ENCODE measurements at places on chromosomes 16 and 17.

DNA sequence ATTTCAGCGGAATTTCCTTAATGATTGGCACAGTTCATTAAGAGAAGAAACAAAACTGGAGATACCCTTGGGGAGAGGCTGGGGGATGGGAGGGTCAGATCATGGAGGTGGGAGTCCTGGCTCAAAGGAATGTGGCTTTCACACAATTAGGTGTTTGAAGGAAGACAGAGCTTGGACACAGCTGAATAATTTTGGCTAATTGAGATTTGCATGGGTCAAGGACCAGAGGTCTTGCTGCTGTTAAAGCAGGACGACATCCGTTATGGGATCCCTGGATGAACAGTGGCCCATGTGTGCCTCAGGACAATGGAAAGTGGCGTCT is 160.3 kb downstream of the HS3ST3B1 start:
- no peak for DNase-seq

- no peak for DNase-seq
These were observed 17.8 kb downstream of the IRX3 start for GRCh38 chr16:54268766-54269165.

GRCh38 chr17:62652251-62653001 is 25.0 kb downstream of the MRC2 start:
- peak; percentile 61 for DNase-seq

DNA sequence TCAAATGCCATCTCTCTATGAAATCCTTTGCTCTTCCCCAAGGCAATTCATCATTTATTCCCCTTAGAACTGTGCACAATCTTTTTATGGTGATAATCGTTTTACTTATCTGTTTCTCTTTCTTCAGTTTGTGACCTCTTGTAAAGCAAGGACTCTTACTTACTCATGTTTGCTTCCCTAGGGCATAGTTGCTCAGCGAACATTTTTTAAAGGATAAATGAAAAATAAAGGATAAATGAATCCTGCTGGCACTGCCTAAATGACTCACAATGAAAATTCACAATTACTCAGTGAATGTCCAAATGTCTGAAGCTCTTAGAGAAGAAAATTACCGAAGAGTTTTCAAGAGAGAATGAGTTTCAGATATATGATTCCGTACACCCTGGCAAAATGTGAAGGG is 671.7 kb downstream of the CDH11 start:
- no peak for DNase-seq

GRCh38 chr16:10946308-10946707 is 1.9 kb downstream of the CLEC16A start:
- no peak for DNase-seq

GRCh38 chr17:42526031-42526444 is 10.0 kb upstream of the NAGLU start:
- DNase-seq, result no peak

- DNase-seq, result no peak
These were observed 32.5 kb downstream of the SPHK1 start for GRCh38 chr17:76416899-76417298.

DNA sequence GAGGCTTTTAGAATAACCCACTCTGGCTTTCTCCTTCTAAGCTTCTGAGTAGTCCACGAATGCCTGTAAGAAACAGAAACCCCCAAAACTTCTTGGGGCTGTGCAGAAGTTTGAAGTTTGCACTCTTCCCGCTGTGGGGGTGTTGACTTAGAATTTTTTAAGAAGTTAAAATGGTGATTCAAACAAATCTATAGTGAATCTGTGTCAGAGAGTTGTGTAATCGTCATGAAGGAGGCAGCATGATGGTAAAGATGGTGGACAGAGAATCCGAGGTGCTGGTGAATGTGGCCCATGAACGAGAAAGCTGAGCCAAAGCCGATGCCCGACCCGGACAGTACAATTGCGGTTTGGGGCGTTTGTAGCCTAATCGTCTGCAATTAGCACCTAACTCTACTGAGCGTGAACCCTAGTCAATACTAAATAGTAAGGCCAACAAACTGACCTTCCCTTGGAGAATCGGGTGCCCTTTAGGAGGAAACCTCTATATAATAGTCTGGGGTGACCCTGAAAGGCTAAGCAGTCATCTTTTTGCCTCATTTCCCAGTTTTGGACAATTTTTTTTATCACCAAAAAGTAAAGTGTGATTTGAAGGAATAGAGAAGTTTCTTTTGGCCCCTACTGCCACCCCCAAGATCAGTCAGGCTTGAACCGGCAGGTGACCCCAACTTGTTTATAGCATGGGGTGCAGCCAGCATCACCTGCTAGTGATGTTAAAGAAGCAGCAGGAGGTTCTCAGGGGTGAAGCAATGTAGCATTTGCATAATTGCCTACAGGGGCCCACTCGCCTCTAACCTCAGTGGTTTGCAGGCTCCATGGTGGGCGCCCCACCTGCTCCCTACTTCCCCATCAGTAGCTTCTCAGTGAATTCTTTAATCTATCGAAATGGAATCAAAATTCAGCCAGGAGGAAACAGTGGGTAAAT is 11.2 kb downstream of the IRF8 start:
- no peak for DNase-seq

GRCh38 chr17:34584805-34585416 is 5.5 kb downstream of the TMEM132E start:
- no peak for DNase-seq

Data from left lung (tissue), 14 donors.